HTR-8/SVneo (cell line): ENCODE measurements at places on chromosomes 5 and 9.

GRCh38 chr9:123679330-123679987, 250.5 kb downstream of the DENND1A start:
- no peak for DNase-seq

DNA sequence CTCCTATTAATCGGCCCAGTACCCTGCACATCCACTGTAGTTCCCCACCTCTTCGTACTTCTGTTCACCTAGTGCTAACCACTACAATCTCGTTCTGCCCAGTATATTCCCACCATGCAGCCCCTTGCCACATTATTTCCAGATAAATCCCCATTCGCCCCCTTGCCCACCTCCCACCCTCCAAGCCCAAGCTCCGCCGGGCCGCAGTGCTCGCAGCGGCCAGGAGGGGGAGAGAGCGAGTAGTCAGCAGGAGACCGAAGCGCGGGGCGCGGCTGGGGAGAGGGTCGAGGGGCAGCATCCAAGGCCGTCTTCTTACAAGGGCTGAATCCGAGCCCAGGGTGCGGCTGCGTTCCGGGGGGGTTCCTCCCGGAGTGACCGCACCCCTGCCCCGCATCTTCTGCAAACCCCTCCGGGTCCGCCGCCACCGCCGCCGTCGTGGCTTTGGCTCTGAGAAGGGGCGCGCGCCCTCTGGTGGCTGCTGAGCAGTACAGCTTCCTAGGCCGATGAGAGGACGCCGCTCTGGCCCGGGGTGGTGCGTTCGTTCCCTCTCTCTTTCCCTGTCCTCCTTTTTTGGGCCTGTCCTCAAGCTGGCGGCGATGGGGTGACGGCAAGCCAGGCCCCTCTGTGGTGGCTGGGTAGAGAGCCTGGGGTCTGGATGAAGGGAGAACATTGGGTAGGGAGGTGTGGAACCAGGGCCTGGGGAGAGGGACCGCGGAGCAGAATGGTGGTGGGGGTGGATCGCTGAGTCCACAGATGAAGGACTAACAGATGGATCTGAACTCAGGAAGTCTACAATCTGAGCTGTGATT, 30.0 kb upstream of the PSD2 start:
- DNase-seq, result peak; percentile 79

DNA sequence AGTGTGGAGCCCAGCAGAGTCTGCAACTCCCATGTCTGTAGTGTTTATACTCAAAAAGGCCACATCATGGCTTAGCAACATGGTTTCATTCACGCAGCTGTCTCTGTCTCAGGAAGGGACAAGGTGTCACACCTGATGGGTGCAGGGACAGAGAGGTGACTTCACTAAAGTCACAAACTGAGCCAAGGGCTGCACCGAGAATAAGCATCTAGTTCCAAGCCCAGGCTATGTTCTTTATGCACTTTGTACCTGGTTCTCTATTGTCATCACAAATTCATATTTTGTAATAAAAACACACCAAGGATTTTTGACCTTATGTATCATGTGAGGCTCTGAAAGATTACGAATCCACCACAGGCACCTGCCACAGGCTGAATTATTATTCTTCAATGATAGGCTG, 64.9 kb upstream of the STK32A start:
- no peak for DNase-seq

- DNase-seq, result no peak
These were observed 24.8 kb downstream of the TSPAN17 start for GRCh38 chr5:176671890-176672747.

- peak; percentile 51 for DNase-seq
These were observed 51.2 kb downstream of the RALGPS1 start for GRCh38 chr9:126965541-126966428.

DNA sequence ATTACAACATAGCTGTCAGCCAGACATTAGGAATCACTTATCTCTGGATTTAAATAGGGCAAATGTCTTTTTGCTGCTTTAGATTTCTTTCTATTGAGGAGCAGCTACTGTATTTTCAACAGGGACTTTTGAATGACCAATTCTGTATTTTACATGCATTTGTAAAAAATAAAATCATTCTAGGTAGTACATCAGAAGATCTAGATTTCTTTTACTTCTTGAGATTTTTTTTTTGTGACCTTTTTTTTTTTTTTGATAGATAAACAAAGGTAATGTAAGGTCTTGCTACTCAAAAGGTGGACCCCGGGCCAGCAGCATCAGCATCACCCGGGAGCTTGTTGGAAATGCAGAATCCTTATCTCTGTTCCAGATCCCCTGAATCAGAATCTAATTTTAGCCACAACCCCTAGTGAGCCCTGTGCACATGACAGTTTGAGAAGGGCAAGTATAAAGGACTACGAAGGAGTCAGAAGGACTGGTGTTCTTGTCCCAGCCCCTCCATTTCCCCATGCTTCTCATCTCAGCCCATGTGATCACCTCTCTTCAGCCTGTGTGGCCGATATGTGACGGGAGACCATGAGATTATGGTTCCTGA, 37.7 kb upstream of the CKMT2 start:
- no peak for DNase-seq

- no peak for DNase-seq
These were observed 24.0 kb upstream of the MAP3K1 start for GRCh38 chr5:56791396-56791795.

- no peak for DNase-seq
These were observed 1.5 kb downstream of the ARPC5L start for GRCh38 chr9:124863371-124863871.

- DNase-seq, result no peak
These were observed 14.6 kb downstream of the RECK start for GRCh38 chr9:36051317-36051716.

- no peak for DNase-seq
These were observed 7.3 kb upstream of the SPATA24 start for GRCh38 chr5:139410993-139411828.

DNA sequence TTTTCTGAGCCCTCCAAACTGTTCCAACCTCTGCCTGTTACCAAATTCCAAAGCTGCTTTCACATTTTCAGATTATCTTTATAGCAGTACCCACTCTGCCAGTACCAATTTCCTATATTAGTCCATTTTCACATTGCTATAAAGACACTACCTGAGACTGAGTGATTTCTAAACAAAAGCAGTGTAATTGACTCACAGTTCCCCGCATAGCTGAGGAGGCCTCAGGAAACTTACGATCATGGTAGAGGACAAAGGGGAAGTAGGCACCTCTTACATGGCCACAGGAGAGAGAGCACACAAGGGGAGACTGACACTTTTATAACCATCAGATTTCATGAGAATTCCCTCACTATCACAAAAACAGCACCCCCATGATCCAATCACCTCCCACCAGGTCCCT, 105.0 kb downstream of the DTWD2 start:
- no peak for DNase-seq

- DNase-seq, result no peak
These were observed 216.8 kb downstream of the PBX3 start for GRCh38 chr9:125963932-125964331.

DNA sequence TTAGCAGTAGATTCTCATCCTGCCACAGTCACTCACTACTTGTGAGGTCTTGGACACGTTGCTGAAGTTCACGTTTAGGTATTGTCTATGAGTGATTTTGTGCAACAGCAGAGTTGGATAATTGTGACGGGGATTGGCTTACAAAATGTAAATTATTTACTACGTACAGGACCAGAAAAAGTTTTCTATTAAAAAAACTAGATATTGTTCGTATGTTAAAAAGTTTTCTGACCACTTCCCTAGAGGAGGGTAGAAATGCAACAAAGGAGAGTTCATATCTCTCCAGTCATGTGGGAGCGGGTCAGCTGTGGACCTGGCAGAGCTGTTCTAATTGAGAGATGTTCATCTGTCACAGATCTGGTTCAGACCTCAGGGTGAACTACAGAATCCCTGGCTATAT, 976.1 kb upstream of the NUDT12 start:
- DNase-seq, result no peak

- no peak for DNase-seq
These were observed 9.5 kb downstream of the SIL1 start for GRCh38 chr5:139188558-139189270.

GRCh38 chr5:73768-74502, 18.0 kb upstream of the PLEKHG4B start:
- DNase-seq, result no peak

DNA sequence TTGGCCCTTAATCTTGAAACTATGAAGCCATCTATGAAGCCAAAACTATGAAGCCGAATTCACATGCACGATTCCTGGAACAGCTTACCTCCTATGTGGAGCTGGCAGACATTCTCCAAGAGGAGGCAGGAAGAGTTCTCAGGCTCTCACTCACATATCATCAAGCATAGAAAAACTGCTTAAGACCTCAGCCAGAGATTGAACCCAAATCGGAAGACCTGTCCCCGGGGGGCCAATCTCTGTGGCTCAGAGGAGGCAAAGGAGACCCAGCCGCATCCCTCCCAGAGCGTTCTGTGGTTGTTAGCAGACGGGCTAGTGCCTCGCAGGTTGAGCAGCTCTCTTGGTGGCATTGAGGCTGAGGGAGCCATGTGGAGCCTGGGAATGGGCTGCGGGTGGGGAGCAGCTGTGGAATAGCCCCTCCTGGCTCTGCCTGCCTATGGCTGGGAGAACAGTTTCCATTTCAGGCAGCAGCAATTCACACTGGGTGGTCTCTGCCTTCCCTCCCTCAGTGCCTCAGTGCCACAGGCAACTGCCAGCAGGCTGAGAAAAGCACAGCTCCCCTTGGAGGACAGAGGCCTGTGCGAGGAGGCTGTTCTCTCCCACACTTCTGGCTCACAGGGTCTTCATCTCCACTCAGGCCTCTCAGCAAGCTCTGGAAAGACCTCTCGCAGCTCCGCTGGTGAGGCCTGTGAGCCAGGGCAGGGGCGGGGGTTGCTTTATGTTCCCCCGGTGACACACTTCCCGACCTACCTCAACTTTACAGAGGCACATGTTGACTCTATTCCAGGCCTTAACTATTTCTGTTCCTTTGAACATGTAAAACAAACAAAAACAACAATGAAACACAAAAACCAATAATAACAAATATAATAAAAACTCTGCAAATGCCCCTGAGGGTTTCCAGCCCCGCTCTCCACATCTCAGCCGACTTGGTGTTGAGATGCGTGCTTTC, 17.4 kb upstream of the TMEM174 start:
- DNase-seq, result no peak

GRCh38 chr9:40913096-40913719, 215.3 kb downstream of the FOXD4L6 start:
- DNase-seq, result no peak

DNA sequence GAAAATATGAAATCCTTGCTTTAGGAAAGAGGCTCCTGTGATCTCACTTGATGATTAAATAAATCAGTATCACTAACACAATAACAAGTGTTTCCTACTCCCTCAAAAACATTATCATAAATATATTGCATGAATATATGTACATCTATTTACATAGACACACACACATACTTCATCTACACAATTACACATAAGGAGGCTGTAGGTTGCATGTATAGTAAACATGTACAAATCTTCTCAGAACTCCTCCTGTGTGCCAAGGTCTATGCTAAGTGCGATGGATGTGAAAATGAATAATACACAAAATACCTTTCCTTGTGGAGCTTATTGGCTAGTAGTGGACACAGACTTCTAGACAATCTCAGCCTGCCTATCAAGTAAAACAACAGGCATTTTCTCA, 239.9 kb downstream of the AGTPBP1 start:
- no peak for DNase-seq

GRCh38 chr9:98150164-98150563, 31.1 kb upstream of the TRIM14 start:
- DNase-seq, result no peak

- DNase-seq, result no peak
These were observed 42.8 kb upstream of the PITX1 start for GRCh38 chr5:135076801-135077200.

DNA sequence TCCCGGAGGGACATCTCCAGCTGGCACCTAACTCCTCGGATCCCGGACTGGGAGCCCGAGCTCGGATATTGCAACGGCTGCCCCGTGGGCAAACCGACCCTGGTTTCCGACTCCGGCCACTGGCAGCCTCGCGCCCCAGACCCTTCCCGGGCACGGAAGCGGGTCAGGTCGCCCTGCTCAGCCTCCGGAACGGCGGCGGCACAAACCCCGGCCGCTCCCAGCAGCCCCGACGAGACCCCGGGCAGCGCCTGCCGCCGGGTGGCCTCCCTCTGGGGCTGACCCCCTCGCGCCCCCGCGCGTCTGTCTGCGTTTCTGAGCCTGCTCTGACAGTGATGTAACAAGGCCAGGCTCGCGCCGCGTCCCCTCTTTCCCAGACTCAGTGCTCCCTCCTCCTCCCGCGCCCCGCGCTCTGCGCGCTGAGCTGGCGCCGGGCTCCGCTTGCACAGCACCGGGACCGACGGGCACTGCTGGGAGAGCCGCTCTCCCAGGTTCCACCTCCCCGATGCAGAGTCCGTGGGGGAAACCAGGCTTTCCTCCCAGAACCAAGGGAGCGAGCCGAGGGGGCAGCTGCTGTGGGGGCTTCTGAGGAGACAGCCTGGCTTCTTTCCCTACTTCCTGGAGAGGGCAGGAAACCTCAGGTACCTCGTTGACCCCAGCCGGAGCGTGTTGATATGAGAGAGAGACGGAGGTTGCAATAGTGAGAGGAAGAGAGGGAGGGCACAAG, at the start of gene TMEM215:
Gene TMEM215 (plus strand): TSS at position 373 of the 724 bp plus-strand sequence. CDS start 644 bp downstream, outside the sequence.
- peak; percentile 4 for DNase-seq

DNA sequence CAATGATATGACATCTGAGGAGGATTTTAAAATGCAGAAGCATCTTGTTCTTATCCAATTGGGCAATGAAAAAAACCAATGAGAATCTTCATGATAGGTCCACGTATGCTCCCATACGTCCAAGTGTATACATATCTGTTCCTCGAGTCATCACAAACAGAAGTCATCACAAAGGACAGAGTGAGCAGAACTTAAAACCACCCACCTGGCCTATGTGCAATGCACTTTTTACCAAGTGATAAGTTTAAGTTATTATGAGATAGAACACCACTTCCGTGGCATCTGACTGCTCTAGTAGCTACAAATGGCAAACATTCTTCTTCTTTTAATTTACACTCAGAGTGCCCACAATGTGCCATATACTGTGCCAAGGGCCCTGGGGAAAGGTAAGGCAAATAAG, 82.4 kb downstream of the PPP2R2B start:
- DNase-seq, result no peak

DNA sequence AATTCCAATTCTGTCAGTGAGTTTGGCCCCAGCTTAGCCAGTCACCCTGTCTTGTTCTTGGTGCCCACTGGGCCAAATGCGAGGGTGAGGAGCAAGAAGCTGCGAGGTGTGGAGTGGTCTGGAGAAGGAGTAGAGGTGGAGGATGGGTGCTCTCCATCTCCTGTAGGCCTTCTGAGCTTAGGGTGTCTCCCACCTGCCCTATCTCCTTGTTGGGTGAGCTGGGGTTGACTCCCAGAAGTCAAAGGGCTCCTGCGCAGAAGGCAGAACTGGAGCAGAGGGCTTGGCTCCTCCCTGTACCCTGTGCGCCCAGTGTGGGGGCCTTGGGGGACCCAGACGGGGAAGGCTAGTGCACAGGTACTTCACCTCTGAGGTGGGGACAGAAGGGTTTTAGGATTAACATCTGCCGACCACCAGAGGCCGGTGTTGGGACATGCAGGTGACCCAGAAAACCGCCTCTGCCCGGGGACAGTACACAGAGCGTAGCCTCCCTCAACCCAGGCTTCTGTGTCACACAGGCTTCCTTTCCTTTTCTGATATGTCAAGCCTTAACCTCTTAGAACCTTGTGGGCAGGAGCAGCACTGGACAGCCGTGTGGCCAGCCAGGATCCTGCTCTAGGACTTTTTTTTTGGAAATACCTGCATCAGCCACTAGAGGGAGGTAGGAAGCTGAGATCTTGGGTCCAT, 16.9 kb downstream of the IL5 start:
- DNase-seq, result peak; percentile 74

GRCh38 chr9:84903963-84904362, 234.4 kb downstream of the NTRK2 start:
- no peak for DNase-seq
